Activated CD4-positive, alpha-beta T cell treated with anti-CD3 and anti-CD28 coated beads for 48 hours (primary cell): ENCODE measurements at places on chromosomes 7 and 10.

GRCh38 chr7:2893411-2893861 is 49.3 kb upstream of the GNA12 start:
- DNase-seq, result no peak

DNA sequence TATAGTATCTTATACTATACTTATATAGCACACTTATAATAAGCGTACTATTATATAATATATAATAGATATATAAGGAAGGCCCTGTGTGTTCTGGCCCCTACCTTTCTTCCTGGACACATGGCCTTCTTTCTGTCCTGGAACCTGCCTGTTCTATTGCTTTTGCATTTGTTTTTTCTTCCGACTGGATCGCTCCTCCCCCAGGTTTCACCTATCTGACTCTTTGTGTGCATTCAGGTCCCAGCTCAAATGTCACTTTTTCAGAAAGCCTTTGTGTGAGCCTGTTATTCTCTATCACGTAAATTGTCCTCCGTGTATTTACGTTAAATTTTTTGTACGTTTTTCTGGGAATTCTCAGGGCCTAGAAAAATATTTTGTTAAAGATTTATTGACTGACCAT is 2.9 kb upstream of the TRIM8 start:
- DNase-seq, result no peak

DNA sequence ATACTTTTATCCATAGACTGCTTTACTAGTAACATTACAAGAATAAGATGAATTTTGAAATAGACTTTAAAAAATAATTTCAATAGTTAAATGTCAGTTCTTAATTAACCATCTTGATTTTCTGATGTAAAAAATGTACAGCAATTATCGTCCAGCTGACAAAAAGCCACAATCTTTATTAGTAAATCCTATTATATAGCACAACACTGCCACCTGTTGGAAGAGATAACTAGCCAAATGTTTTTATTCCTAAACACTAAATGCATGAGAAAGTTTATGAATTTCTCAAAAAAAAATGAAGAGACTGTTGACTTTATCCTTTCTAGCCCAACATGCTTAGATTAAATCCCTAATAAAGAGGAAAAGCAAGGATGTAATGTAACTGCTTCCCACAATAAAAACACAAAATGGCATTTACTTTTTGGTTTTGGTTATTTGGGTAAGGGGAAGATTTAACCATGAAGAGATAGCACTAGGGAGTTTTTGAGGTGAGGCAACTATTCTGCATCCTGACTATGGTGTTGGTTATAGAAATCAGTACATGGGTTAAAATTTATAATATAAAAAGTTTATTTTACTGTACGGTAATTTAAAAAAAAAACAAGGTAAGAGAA is 8.0 kb downstream of the COA1 start:
- DNase-seq, result no peak

DNA sequence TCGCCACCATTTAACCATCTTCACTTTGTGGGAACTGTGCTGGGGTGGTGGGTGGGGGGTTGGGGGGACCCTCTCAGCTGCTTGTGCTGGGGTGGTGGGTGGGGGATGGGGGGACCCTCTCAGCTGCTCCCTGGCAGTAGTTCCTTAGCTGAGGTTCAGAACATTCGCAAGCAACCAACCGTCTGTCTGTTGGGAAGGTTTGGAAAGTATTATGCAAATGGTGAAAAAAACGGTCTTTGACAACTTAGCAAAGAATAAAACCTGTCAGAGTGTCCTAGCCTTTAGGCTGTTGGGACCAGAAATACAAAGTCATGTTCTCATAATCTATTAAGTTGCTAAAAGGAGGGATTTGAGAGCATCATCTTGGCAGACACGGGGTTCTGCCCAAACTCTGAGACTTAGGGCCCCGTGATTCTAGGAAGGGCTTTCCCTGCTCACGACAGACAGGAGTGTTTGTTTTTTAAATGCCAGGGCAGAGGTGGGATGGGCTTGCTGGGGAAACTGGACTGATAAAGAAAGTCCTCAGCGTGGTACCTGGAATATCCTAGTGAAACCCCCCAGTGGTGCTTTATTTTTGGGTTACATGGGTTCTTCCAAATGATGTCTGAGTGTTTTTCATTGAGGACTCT is 14.1 kb upstream of the SRGN start:
- no peak for DNase-seq

DNA sequence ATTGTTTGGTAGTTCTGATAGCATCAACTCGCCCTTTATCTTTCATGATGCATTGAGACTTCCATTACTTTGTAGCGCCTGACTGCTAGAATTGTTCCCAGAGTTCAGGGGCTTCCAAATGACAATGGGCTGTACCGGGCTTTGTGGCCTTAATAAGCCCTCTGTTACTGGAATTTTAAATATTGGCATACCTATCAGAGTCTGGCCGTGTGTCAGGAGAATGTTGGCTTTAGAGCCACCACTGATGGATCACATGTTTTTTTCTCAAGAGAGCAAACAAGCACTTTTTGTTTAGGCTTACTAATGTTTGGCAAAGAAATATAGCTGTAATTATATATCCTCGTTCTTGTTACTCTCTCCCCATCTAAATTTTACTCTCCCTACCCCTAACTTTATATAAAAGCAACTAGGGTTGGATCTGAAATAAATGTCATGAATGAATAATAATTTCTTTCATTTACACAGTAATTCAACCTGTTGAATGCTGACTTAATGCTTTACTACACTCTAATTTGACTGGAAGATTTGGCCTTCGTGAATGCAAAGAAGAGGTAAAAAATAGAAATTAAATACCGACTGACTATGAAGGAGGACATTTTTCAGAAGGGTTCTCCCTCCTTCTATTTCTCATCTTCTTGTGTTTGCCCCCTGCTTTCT is 396.7 kb downstream of the AUTS2 start:
- no peak for DNase-seq

- DNase-seq, result no peak
These were observed 45.1 kb downstream of the CYTH3 start for GRCh38 chr7:6227294-6227846.

GRCh38 chr7:13307040-13307439 is 619.6 kb downstream of the ARL4A start:
- DNase-seq, result no peak

DNA sequence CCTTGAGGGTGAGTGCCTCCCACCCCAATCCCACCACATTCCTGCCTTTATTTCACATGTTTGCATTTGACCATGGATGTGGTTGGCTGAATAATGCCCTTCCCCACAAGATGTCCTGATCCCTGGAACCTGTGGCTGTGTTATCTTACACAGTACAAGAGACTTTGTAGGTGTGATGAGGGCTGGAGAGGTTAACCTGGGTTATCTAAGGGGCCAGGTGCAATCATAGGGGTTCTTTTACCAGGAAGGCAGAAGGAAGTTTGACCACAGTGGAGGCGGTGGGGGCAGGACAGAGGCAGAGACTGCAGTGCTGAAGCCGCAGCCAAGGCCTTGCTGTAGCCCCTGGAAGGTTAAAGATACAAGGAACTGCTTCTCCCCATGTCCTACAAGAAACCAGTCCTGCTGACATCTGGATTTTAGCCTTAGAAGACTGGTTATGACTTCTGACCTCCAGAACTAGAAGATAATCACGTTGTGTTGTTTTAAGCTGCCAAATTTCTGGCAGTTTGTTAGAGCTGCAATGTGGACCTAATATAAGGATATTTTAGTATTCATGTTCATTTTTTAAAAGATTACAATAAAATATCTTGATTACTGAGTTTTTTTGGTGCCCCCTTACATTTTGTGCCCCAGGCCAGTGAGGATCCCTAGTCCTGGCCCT is 136.6 kb downstream of the ARHGAP22 start:
- DNase-seq, result no peak

DNA sequence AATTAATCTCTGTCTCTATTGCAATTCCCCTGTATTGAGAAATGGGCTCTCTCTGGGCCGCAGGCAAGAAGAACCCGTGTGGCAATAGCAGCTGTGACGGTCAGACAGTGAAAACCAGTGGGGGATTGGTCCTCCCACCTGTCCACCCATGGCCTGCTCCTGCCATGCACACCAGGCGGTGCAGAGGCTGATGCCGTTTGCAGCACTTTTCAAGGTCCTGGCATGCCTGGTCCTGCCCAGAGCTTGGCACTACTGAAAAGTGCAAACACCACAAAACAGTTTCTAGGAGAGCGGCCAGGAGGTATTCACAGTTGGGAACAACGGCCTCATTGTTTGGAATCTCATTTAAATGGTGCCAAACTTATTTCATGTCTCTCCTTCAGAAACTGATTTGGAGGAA is 41.5 kb downstream of the PSPH start:
- DNase-seq, result no peak

DNA sequence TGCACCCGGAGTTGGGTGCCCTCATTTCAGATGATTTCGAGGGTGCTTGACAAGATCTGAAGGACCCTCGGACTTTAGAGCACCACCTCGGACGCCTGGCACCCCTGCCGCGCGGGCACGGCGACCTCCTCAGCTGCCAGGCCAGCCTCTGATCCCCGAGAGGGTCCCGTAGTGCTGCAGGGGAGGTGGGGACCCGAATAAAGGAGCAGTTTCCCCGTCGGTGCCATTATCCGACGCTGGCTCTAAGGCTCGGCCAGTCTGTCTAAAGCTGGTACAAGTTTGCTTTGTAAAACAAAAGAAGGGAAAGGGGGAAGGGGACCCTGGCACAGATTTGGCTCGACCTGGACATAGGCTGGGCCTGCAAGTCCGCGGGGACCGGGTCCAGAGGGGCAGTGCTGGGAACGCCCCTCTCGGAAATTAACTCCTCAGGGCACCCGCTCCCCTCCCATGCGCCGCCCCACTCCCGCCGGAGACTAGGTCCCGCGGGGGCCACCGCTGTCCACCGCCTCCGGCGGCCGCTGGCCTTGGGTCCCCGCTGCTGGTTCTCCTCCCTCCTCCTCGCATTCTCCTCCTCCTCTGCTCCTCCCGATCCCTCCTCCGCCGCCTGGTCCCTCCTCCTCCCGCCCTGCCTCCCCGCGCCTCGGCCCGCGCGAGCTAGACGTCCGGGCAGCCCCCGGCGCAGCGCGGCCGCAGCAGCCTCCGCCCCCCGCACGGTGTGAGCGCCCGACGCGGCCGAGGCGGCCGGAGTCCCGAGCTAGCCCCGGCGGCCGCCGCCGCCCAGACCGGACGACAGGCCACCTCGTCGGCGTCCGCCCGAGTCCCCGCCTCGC is at the start of gene EGFR:
EGFR (plus strand) TSS at position 657 of the 830 bp plus-strand sequence. CDS start 261 bp downstream, outside the sequence.
- no peak for DNase-seq

DNA sequence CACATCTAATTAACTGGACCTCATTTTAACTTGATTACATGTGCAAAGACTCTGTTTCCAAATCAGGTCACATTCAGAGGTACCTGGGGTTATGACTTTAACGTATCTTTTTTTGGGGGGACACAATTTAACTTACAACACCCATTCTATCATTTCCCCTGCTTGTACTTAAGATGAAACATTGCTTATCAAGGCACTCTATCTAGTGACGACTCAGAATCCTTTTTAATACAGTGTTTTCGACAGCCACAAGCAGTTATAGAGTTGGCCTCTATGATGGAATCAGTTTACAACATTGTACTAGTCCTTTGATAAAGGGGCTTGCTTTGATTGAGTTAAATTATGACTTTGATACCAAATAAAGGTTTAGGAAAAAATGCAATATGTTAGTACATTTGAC is 22.7 kb downstream of the BBS9 start:
- no peak for DNase-seq

DNA sequence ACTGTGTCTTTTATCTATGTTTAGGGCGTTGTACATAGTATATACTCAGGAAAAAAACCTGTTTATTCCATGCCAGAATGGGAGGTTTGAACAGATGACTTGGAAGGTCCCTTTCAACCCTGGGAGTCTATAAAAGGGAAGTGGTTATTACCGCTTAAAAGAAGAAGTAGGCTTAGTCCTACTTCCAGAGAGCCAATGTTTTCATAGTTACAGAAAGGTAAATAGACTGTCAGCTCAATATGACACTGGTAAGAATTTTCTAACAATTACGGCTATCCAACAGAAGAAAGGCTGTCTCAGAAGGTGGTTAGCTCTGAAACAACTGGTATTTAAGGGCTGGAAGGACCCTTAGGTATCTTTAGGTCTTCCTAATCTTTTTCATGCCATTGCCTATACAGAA is 1.1 kb upstream of the TFAM start:
- DNase-seq, result no peak

DNA sequence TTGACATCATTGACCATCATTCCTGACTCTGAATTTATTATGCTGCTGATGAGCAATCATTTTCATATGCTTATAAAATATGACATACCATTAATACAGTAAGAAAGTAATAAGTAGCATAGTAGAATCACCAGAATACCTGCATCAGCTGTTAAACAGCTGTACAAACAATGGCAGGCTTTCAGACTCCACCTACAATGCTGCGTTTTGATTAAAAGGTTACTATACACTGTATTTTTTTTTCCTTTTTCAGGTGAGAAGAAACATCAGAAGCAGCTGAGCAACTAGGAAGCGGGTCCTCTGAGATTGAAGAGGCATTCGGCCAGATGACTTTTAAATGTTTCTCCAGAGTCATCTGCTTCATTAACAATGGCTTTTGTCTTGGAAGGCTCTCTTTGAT is 7.1 kb downstream of the ASNS start:
- no peak for DNase-seq

DNA sequence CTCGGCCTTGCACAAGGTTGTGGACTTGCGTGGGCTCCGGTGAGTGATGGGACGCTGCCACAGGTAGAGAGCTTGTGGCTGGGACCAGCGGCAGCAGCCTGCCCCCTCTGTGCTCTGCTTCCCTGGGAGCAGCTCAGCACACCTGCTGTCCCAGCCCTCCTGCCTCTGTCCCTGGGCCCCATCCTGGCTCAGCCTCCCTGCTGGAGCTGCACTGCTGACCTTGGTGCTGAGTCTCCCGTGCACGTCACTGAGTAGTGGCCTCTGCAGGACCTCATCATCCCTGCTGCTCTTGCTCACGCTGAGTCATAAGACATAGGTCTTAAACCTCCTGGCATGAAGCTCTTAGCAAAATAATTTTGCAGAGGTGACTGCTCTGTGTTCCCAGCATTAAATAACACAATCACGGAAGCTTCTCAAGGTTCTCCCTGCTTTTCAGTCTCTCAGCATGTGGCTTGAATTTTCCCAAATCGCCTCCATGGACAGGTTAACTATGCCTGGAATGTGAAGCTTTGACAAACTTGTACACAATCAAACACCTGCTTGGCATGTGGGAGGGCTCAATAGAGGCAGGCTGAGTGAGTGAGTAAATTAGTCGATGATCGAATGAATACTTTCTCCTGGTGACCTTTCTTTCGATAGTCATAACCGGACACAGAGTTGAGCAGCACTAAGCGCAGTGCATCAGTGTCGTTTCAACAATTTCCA is 63.8 kb upstream of the NPS start:
- no peak for DNase-seq
